Urinary bladder (tissue), 4 donors: ENCODE measurements at places on chromosomes 7 and 10. TPM values are rescaled to one million over a fixed set of nuclear protein-coding genes. Genes with fewer than 3 reads are reported as not detected.
A peak's percentile ranks its signal among the peaks of the same experiment; 100 is the strongest.

Gene CYP26A1
- not detected for total RNA-seq

Gene HOXA10
- 23.2 TPM for total RNA-seq

Gene NPSR1
- 0.58 TPM for total RNA-seq

Gene ARHGEF35
- 6.5 TPM for total RNA-seq

Gene SYT15
- 2.5 TPM for total RNA-seq

Gene CCL24
- total RNA-seq, result not detected

Gene HOXA1
- 2.0 TPM for total RNA-seq

Gene CEP55
- 23.6 TPM for total RNA-seq

- DNase-seq, result no peak
Measured at GRCh38 chr10:11049806-11050205, 32.1 kb downstream of the CELF2 start.

GRCh38 chr10:72694476-72695369 lies 2.8 kb downstream of the MCU start:
- DNase-seq, result no peak

DNA sequence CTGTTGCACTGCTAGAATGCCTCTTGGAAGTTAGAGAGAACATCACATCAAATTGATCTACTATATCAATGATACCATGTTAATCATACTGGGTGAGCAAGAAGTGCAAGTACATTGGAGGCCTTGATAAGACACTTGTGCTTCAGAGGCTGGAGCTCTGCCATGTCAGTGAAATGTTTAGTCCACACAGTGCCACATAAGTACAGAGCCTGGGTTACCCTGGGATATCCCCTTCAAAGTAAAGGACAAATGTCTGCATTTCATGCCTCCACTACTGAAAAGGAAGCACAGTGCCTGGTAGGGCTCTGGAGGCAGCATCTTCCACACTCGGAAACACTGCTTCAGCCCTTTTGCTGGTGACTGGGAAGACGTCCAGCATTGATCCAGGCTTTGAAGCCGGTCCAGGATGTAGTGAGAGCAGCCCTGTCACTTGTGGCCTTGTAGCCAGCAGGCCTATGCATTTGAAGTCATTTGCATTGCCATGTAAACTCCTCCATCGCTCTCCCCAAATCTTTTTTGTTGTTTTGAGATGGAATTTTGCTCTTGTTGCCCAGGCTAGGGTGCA lies 15.7 kb upstream of the STN1 start:
- no peak for DNase-seq

DNA sequence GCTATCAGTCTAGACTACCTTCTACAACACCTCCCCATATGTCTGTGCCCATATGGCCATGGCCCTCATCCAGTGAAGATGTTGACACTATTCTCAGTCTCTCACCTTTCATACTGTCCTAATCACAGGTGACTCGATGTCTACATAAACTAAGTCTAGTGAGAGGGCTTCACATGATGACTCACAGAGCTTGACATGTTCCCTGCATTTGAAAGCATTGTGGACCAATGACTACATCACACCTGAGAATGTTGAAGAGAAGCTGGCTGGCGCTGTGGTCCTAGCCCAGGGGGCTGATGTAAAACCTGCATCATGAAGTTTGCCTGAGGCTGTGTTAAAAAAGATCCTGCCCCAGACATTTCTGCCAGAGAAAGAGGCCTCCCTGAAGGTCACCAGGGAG lies 167.2 kb downstream of the NPSR1 start:
- DNase-seq, result no peak

DNA sequence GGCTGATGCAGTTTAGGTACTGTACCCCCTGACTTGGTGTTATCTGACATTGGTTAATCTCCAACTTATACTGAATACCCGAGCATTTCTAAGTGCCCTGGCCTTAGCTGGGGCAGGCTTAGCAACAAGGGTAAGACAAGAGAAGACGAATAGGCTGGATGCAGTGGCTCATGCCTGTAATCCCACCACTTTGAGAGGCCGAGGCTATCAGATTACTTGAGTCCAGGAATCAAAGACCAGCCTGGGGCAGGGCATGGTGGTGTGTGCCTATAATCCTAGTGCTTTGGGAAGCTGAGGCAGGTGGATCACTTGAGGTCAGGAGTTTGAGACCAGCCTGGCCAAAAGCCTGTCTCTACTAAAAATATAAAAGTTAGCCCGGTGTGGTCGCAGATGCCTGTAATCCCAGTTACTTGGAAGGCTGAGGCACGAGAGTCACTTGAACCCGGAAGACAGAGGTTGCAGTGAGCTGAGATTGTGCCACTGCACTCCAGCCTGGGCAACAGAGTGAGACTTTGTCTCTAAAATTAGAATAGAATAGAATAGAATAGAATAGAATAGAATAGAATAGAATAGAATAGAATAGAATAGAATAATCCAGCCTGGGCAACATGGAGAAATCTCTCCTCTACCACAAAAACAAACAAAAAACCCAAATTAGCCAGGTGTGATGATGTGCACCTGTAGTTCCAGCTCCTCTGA lies 108.9 kb downstream of the BICC1 start:
- DNase-seq, result no peak

DNA sequence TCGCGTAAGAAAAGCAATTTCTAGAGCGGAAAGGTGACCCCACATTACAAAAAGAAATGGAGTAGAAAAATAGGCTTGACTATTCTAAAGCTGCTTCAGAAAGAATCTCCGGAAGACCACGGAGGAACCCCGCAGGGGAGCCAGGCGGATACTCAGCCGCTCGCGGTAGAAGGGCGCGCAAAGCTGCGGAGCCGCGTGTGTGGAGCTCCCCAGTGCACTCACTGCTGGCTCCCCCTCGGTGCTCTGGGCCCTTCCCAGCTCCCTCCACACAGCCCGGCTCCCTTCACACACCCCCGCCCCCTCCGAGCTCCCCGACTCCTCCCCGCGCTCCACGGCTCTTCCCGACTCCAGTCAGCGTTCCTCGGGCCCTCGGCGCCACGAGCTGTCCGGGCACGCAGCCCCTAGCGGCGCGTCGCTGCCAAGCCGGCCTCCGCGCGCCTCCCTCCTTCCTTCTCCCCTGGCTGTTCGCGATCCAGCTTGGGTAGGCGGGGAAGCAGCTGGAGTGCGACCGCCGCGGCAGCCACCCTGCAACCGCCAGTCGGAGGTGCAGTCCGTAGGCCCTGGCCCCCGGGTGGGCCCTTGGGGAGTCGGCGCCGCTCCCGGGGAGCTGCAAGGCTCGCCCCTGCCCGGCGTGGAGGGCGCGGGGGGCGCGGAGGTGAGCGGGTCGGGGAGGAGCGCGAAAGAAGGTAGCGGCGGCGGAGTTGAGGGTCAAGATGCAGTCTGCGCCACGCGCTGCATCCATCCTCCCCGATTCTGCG lies at the start of gene STEAP2:
Gene STEAP2 (plus strand): TSS at position 350 of the 758 bp plus-strand sequence. CDS start 13,343 bp downstream, outside the sequence.
- peak; percentile 86 for DNase-seq

- no peak for DNase-seq
Measured at GRCh38 chr10:47136866-47137265, 163.1 kb upstream of the GDF10 start.

DNA sequence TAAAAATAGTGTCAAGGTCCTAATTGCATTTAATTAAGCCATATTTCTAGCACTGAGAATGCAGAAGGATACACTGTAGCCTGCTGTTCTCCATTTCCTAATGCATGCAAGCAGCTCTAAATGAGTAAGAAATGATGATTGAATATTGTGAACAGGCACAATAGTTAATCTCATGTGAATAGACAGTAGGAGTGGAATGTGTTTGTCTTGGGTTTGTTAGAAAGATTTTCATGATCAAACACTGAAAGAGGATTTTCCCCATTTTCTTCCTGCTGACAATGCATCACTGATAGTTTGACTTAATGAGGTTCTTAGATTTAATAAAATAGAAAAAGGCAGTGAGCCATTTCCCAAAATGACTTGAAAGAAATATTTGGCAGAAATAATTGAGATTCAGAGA lies 43.1 kb upstream of the TRUB1 start:
- DNase-seq, result no peak

DNA sequence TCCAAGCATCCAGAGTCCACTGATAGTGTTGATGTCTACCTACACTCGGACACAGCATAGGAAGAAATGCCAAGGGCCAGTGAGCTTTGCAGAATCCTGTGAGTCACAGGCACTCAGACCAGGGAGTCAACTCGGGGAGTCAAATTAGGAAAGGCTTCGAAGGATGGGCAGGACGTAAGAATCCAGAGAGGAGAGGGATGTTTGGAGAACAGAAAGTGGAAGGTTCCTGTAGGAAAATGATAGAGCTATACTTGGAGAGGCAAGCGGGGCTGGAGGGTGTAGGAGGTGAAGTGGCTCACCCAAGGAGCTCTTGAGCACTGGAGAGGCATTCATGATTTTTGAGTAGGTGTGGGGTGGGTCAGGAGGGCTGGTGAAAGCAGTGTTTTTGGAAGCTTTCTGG lies 3.0 kb downstream of the ZYX start:
- DNase-seq, result no peak

GRCh38 chr10:104445359-104445758 lies 91.7 kb downstream of the CFAP58 start:
- DNase-seq, result no peak

- DNase-seq, result no peak
Measured at GRCh38 chr10:29959586-29959985, 99.8 kb downstream of the JCAD start.
